ENCODE measurements at places on chromosomes 11 and 22. TPM values are rescaled to one million over a fixed set of nuclear protein-coding genes. Genes with fewer than 3 reads are reported as not detected.
A peak's percentile ranks its signal among the peaks of the same experiment; 100 is the strongest.

Gene VSIG10L2
- not detected for total RNA-seq

Gene SCGB2A2
- total RNA-seq, result not detected

Gene NLRP14
- 0.30 TPM for total RNA-seq

DNA sequence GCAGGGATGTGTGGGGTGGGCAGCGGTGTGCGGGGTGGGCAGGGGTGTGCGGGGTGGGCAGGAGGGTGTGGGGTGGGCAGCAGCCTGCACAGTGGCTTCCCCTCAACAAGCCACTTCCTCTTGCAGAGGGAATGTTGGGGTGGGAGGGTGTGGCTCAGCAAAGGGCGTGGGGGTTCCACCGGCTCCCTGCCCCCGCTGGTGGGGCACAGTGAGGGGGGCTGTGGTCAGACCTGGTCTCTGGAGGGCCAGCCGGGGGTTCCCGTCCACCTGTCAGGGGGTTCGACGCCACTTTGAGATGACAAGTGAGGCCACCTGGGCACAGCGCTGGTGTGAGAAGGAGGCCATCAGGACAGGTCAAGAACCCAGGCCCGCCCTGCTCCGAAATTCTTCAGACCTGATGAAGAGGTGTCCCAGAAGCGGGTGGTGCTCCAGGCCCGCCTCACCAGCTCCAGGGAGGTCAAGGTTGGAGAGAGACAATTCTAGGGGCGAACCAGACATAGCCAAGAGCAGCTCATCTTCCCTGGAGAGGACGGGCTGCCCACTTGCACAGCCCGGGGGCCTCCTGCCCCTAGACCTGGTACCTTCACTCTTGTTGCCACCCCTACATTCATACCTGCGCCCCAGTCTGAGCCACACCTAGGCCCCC is 1.3 kb downstream of the C11orf21 start:
- no peak for DNase-seq

DNA sequence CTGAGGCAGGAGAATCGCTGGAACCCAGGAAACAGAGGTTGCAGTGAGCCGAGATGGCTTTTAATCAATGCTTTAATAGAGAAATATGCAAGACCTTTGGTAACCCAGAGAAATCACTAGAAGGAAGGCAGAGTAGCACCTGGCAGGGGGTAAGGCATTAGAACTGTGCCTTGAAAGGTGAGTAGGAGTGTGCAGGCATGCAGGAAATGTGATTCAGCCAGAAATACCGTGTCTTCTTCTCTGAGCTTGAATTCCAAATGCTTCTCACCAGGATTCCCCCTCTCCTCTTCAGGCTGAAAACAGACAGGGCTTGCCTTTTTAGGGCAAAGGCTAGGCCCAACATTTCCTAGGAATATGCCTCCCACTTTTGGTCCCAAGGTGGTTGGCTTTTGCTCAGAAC is 51.0 kb downstream of the OR4D9 start:
- DNase-seq, result no peak

DNA sequence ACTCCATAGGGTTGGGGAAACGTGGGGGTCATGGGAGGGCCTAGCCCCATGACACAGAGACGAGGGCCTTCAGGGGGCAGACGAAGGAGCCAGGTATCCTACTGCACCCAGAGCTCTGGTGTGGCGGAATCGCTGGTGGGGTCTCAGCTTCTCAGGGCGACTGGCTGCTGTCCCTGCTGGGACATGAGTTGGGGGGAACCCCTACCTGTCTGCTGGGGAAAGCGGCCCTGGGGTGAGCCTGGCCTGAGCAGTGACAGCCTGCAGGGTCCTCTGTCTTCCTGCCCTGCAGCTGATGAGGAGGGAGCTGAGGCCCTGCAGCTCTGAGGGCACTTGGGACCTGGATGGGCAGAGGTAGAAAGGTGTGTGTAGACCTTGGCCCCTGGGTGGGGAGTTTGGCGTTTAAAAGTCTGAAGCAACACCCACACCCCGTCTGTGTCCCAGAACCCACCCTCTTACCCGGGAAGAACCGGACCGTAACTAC is 33.6 kb upstream of the GRAMD4 start:
- no peak for DNase-seq

DNA sequence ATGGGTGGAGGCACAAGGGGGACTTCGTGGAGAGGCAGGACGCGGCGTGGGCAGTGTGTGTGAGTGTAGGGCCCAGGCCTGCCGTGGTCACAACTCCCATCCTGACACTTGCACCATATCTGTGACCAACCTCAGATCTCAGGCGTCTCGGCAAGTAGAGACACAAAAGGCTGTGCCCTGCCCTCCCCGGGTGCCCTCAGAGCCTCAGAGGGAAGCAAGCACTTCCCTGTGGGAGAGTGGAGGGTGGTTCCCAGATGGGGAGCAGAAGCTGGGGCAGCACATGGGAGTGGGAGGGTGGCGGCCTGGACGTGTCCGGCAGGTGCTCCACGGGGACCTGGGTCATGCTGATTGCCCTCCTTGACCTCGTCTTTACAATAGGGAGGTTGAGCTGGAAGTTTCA is 20.4 kb downstream of the B3GAT1 start:
- DNase-seq, result no peak

DNA sequence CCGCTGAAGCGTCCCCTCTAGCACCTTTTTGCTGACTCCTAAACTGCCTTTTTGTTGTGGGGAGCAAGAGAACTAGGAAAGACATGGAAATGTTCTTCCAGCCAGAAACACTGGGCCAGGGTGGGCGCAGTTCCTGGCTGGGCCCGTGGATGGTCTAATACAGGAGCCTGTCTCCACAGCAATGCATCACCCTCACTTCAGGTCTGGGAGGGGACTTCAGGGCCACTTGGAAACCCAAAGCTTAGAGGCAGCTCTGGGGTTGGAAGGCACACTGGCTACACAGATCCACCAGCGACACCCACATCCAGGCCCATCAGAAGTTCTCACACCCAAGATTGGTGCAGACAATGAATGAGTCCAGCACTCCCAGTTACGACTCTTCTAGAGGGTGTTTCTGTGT is 120.3 kb downstream of the ETS1 start:
- no peak for DNase-seq

DNA sequence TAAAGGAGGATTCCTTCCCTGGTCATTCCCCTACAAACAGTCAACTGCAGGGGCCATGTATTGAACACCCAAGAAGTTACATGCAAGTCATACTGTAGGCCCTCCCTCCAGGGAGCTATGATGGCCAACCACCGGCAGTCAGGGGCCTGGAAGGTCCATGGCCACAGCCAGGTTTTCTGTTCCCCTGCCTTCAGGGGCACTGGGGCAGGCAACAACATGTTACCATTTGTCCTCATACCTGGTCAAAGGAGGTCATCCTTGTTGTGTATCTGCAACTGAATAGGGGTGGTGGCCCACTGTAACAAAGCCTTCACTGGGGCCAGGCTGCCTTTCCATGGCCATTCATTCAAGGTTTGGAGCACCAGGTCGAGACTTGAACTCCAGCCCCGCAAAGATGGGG is 433.6 kb downstream of the DYNC2H1 start:
- DNase-seq, result no peak

DNA sequence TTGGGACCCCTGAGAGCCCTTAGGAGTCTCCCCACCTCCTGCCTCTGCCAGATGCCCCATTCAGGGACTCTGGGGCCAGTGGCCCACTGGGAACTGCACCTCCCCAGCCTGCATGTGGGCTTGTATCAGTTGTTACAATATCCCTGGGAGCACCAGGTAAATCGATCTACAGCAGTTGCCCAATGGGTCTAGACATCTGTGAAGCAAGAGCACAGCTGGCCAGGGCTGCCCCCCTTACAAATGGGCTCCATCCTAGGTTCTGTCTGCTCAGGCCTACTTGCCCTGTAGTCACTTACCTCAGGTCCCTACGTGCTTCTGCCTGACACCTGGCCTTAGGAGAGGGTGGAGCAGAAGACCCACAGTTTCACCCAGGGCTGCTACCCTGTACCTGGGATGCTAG is 62.7 kb downstream of the HIRA start:
- DNase-seq, result no peak

GRCh38 chr11:65719871-65720210 is 757 bp downstream of the RNASEH2C start:
- DNase-seq, result no peak

- DNase-seq, result no peak
Measured at GRCh38 chr11:122226810-122227379, 110.9 kb upstream of the BLID start.

DNA sequence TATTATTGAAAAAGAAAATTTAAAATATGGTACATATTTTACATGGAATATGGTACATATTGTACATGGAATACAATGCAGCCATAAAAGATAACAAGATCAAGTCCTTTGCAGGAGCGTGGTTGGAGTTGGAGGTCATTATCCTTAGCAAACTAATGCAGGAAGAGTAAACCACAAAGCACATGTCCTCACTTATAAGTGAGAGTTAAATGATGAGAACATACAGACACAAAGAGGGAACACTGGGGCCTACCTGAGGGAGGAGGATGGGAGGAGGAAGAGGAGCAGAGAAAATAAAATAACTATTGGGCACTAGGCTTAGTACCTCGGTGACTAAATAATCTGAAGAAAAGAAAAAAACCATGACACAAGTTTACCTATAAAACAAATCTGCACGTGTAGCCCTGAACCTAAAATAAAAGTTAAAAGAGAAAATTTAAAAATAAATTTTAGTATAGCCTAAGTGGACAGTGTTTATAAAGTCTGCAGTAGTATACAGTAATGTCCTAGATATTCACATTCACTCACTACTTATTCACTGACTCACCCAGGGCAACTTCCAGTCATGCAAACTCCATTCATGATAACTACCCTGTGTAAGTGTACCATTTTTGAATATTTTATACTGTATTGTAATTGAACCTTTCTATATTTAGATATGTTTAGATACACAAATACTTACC is 204.4 kb downstream of the FAM76B start:
- DNase-seq, result no peak

DNA sequence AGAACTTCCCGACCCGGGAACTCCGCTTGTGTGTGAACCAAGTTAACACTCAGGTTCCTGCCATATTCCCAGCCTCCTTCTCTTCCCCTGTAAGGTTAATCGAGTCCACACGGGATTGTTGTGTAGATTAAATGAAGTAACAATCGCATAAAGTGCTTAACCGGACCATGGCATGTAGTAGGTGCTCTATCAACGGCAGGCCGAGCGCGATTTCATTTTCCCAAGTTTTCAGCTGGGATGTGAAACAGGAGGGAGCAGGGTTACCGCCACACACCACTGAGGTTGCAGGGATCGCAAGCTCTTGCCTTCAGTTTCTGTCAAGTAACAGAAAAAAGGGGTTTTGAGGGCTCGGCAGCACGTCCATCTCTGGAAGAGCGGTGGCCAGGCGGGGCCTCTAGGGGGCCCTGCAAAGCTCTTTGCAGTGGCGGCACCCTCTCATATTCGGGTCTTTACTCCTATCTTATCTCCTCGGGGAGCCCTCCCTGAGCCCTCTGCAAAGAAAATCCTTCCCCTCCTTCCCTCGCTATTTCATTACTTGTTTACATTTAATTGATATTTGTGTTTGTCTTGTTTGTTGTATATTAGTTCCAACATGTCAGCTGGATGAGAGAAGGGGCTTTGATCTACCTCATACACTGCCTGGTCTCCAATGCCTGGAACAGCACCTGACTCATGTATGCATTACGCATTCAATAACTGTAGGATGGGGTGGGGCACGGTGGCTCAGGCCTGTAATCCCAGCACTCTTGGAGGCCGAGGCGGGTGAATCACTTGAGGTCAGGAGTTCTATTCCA is 816 bp upstream of the PLEKHA7 start:
- DNase-seq, result peak; percentile 23

DNA sequence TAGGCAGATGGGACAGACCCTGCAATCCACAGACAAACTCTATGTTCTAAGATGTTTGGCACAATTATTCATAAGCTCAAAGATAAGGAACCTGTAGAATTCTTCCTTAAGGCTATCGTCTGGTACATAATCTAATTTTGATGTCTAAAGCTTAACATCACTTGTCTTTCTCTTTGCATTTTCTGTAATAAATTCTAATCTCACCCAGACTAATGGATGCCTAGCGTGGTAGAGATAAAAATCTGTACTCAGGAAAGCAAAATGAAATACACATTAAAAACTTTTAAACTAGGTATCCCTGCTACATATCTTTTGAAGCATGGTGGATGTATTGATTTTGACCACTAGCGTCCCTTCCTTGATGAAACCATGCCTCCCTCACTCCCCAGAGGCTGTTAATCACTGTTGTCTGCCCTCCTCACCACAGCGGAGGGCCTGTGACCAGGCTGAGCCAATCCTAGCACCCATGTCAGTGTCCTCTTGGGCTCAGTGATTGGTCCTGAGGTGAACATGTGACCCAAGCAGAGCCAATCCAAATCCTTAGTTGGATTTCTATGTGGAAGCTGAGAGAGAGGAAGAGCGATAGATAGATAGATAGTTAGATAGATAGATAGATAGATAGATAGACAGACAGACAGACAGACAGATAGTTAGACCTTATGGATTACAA is 82.2 kb upstream of the GRK3 start:
- no peak for DNase-seq

DNA sequence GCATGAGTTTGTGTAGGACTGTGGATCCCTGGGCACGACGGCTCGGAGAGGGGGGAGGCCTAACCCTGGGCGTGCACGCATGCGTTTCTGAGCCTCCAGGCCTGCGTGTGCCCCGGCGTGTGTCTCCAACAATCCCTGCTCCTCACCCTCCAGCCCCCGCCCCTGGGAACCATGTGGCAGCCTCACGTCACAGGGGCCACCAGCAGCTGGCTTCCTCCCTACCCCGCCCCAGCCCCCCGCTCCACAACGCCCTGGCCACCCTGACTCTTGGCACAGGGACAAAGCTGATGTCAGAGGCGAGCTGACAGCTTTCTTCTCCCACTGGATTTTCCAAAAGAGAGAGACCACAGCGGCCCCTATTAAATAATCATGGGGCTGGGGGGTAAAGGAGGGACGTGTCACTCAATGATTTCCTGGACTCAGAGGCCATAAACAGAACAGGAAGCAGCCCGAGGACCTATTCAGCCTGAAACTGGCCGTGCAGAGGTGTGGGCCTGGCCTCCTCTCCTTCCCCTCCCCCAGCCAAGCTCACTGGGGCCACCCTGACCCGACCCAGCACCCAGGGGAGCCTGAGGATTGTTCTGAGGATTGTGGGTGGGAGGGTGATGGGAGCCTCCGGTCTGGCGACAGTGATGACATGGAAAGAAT is 6.8 kb upstream of the LIF start:
- peak; percentile 53 for DNase-seq

DNA sequence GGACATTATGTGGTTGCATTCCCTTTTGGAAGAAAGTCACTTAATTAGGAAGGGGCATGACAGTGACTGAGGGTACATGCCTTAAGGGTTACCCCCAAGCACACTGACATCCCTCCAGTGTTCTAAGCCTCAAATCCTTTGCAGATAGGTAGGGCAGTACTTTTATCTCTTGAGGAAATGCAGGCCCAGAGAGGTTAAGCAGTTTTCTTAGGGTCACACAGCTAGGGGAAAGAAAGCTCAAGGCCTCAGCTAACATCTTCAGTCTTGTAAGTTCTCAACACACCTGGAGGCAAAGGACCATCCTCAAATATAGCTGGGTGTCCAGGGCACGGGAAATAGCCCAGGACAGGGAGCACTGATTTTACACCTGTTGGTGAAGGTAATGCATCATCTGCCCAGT is 31.6 kb downstream of the KIAA1671 start:
- no peak for DNase-seq

GRCh38 chr11:77993902-77994301 is 566 bp downstream of the INTS4 start:
- no peak for DNase-seq

Measured in neural crest cell (in vitro differentiated cells).